Inflammatory macrophage (primary cell): ENCODE measurements at places on chromosomes 3 and 15.
A peak's percentile ranks its signal among the peaks of the same experiment; 100 is the strongest.

DNA sequence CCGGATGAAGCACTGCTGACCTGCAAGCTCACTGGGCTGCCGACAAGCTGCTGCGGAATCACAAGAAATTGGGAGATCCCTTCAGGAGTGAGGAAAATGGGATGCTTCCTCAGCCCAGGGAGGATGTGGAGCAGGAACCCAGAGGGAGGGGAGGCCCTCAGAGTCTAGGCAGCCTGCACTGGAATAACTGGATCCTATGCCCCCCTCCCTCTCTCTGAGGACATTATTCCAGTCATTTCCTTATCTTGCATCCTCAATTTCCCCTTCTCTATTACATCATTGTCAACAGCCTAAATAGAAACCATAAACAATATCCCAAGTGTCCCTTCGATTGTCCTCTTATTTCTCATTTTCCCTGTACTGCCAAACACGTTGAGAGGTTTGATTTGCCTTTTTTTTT lies 169.0 kb downstream of the OPA1 start:
- no peak for DNase-seq

GRCh38 chr3:18883571-18883970 lies 264.7 kb upstream of the KCNH8 start:
- no peak for DNase-seq

DNA sequence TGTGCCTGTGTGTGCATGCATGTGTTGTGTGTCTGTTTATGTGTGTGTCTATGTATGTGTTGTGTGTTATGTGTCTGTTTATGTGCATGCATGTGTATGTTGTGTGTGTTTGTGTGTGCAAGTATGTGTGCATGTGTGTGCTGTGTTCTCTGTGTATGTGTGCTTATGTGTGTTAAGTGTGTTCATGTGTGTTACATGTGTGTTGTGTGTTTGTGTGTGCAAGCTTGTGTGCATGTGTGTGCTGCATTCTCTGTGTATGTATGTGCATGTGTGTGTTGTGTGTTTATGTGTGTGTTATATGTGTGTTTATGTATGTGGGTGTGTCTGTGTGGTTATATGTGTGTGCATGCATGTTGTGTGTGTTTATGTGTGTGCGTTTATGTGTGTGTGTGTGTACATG lies 14.9 kb downstream of the UROC1 start:
- no peak for DNase-seq

- no peak for DNase-seq
Observed at GRCh38 chr3:84960581-84960980, 1.8 kb downstream of the CADM2 start.

- no peak for DNase-seq
Observed at GRCh38 chr3:127673191-127674100, 694 bp downstream of the ABTB1 start.

DNA sequence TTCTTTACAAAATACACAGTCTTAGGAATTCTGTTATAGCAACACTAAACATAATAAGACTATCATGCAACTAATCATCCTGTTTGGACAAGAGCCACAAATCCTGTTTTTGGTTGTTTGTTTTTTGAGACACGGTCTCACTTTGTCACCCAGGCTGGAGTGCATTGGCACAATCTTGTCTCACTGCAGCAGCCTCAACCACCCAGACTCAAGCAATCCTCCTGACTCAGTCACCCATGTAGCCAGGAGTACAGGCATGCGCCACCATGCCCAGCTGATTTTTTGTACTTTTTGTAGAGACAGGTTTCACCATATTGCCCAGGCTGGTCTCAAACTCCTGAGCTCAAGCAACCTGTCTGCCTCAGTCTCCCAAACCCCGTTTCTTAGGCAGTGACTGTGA lies 28.3 kb downstream of the NEDD4 start:
- DNase-seq = no peak

DNA sequence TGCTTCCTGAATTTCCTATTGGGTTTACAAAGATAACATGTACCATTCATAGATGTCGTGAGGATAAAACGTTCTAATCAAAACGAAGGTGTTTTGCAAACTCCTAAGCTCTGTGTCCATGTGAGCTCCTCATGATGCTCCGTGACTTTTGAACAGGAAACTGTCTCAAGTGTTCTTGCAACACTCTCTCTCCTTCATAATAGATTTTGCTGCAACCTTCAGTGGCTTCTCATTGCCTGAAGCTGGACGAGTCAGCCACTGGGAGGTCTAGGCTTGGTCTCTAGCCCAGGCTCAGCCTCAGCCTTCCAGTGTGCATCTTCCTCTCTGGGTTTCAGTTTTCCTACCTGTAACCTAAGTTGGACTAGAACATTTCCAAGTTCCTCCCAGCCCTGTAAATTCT lies 18.7 kb upstream of the BCL2A1 start:
- peak; percentile 95 for DNase-seq

DNA sequence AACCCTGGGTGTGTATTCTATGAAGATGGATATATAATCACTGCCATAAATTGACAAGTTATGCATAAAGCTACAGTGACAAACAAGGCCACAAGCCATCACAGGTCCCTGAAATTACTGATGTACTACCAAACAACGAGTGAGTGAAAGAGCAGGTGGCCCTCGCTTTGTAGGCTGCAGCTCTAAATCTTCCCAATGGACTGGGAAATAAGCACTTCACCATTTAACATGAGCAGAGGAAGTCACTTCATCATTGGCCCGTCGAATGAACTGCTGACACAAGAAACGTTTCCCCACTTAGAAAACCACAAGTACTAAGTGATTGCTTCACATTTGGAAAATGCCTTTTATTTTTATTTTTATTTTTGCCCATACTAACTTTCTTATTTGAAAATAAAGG lies 218.0 kb downstream of the ZNF385D start:
- DNase-seq = peak; percentile 55

DNA sequence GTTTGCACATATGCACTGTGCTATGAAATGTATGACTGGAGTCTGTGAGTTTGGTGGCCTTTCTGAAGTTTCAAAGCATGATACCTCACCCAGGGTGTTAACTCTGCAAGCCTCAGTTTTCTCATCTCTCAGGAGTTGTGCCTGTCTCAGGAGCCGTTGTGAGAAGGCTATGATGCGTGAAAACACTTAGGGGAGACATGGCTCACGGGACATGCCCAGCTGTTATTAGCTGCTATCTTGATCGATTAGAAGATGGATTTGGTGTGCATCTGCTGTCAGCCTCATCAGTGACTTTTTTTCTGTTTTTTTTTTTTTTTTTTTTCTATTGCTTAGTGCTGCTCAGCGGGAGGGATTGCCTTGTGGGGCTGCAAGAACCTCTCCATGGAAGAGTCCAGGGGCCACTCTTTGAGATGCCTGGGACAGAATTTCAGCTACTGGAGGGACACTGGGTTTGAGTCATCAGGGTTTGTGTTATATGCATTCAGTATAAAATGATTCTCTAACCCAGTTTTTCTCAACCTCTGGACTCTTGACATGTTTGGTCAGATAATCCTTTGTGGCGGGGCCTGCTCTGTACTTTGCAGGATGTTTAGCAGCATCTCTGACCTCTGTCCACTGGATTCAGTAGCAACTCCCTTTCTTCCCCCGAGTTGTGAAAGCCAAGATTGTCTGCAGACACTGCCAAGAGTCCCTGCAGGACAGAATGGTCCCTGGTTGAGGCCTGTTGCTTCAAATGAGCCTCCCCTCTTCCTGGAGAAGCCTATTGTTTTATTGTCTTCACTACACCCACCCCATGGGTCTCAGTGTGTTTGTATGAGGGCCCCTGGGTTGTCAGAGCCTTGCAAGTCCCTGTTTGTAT lies 181.4 kb downstream of the CACNA2D3 start:
- no peak for DNase-seq

- DNase-seq = no peak
Observed at GRCh38 chr3:26428992-26429391, 193.6 kb upstream of the LRRC3B start.

GRCh38 chr15:100439514-100439913 lies 89.2 kb downstream of the CERS3 start:
- no peak for DNase-seq

DNA sequence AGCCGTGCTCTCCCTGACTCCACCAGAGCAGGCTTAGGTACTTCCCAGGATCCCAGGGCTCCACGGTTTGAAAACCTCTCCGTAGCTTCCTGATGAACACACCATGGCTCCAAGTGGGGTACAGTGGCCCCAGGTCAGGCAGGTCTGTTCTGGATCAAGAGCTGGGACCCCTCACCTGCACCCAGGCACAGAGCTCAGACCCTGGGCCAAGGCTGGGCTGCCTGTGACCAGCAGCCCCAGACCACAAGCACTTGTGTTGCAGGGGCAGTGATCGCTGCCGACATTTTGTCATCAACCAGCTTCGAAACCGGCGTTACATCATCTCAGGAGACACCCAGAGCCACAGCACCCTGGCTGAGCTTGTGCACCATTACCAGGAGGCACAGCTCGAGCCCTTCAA lies 5.3 kb downstream of the SH2D7 start:
- no peak for DNase-seq

DNA sequence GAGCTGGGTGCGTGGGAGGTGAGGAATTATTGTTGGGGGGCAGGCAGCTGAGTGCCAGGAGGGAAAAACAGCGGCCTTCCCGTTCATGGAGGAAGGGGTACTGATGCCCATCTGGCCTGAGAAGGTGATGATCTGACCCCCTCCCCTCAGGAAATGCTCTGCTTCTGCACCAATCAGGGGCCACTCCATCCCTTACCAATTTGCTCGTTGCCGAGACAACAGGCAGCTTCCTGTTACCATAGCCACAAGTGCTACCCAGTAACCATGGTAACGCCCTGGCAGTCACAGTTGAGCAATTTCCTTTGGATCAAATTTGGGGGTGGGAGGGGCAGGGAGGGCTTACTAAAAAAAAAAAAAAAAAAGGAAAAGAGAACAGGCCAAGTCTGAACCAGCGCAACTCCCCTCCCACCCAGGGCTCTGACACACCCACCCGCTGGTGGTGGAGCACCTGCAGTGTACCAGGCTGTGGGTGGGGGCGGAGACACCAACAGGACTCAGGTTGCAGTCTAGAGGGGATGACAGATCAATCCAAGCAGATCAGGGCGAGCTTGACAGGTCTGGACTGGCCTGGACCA lies 13.7 kb downstream of the CELF6 start:
- DNase-seq = peak; percentile 37

DNA sequence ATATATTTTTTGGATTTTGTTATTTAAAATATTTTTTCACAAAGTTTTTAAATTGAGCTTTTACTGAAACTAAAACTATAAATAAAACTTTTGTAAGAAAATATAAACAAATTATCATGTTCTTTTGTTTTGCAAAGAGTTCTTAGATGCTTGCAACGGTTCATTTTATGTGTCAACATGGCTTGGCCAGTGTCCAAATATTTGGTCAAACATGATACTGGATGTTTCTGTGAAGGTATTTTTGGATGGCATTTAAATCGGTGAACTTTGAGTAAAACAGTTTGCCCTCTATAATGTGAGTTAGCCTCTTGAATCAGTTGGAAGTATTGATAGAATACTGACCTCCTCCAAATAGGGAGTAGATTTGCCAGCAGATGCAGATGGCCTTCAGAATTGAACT lies 612.6 kb upstream of the NECTIN3 start:
- DNase-seq = no peak

GRCh38 chr3:63689285-63689684 lies 36.8 kb downstream of the SNTN start:
- no peak for DNase-seq

DNA sequence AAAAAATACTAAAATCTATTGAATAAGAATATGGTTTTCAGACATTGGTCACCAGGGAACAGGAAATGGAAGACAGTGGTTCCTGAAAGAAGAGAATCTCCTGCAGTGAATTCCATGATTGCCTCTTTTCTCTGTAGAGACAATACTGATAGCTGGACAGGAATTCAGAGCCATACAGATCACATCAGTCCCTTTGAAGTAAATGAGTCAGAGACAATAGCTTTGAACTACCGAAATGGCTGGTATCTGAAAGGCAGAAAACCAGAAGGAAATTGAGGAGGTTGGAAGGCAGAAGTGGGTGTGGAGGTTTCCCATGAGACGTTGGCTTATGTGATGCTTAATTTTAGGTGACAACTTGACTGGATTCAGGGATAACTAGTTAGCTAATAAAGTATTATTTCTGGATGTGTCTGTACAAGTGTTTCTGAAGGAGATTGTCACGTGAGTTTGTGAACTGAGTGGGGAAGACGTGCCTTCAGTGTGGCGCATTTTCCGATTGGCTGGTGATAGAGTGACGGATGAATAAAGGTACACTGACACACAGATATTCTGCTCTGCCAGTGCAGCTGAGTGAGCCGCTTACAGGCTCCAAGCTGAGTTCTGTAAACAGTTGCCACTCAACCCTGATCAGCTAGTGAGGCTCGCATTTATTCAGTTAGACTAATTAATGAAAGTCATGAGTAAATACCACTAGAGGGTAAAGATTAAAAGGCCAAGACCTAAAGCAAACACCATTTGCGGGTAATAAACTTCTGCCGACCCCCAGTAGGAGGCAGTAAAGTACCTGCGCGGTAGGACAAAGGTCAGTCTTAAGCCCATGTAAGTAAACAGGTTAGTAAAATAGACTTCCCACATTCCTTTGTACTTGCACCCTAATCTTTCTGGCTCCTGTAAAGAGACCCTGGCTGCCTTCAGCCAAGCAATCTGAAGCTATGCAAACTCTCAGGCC lies 1298.6 kb downstream of the SI start:
- no peak for DNase-seq

DNA sequence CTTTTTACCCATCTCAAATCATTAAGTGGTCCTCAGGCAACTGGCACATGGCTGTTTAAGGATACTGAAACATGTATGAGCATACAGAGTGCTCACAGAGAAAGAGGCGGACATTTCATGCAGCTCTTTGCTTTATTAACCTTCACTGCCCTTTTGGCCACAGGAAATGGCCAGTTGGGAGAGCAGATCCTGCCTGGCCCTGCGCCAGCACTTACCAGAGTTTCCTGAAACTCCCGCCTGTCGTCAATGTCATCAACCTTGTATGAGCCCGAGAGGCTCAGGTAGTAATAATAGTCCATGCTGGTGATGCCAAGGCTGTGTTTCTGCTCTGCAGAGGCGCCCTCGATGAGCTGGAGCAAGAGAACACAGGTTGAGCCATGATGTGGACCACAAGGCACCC lies 17.8 kb downstream of the LDHAL6B start:
- DNase-seq = no peak

DNA sequence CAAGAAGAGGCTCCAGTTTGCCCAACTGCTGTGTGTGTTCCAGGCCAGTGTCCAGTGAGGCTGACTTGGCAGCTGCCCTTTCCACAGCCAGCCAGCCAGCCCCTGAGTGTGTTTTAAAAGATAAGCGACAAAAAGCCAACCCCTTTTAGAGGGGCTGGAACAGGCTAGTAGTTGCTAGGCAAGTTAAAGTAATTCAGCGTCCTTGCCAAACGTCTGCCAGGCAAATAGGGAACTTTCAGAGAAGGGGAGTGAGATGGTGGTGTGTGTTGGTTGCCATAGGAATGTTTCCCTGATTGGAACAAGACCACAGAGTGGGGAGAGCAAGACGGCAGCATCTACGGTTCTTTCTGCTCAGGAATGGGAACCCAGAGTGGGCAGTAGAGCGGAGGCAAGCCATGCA lies 86.3 kb downstream of the TMEM108 start:
- no peak for DNase-seq

DNA sequence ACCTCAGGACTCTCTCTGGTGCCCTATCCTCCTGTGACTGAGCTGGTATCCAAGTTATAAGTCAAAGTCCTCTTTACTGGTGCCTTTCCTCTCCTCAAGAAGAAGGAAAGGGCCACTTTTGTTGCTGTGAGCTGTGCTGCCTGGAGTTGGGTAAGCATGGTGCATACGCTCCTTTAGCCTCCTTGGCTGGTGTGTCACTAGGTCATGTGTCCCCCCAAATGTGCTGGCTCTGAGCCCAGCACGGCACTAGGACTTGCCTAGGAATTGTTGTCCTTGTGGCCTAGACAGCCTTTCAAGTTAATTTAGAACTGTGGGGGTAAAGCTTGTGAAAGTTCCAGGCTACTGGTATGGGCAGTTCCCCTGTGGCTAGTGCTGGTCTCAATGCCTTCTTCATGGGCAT lies 113.8 kb downstream of the UBE2E2 start:
- DNase-seq = no peak
